Substantia nigra (tissue), 51 donors: ENCODE measurements at places on chromosomes 3 and 15.

- no peak for DNase-seq
Observed at GRCh38 chr3:73431183-73431900, 193.4 kb downstream of the PDZRN3 start.

GRCh38 chr3:100205171-100205570 lies 55.6 kb upstream of the TBC1D23 start:
- DNase-seq, result no peak

DNA sequence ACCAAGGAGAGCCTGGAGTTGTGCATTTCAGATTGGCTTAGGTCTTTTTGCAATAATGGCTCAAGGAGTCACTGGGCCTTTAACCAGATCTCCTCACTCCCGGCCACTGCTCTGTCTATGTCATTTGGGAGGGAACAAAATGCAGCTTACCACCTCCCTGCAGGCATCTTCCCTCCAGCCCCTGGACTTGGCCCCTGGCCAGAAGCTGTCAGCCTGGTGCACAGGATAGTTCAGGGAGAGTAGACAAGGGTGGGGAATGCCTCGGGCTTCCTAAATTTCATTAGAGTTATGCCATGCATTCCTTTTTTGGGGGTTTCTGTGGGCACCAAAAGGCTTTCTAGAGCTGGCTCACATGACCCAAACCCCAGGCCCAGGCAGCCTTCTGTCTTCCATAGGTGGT lies 70.2 kb upstream of the HRH1 start:
- no peak for DNase-seq

DNA sequence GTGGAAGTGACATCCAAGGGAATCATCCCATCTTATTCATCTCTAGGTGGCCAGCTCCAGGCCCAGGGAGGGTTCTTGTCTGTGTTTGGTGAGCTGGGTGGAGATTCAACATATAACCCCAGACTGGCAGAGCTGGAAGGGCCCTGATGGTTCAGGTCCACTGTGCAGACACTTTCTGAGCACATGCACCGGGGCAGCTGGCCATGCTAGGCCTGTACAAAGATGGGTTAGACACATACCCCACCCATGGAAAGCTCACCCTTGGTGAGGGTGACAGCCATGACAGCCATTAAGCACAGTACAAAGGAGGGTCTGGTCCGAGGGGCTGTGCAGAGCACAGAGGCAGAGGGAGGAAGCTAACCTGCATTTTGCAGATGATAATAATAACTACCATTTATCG lies 100.4 kb downstream of the CORO2B start:
- no peak for DNase-seq

DNA sequence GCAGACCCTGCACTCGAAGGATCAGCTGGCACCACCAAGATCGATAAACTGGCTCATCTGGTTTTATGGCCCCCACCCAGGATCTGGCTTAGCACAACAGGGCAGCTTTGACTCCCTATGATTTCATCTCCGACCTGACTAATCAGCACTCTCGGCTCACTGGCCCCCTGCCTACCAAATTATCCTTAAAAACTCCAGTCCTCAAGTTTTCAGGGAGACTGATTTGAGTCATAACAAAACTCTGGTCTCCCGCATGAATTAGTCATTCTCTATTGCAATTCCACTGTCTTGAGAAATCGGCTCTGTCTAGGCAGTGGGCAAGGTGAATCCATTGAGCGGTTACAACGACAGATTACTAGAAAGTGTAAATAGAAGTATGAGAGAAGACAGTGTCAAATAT lies 521.9 kb upstream of the RGMA start:
- DNase-seq, result no peak

- no peak for DNase-seq
Observed at GRCh38 chr3:113161661-113162060, 49.7 kb upstream of the BOC start.
